ENCODE measurements at places on chromosomes 3 and 15. TPM values are rescaled to one million over a fixed set of nuclear protein-coding genes. Genes with fewer than 3 reads are reported as not detected.

The CTXN2 gene
- total RNA-seq = not detected

The GTPBP8 gene
- 53.5 TPM for total RNA-seq

The DBR1 gene
- 22.2 TPM for total RNA-seq

The TTLL13 gene
- total RNA-seq = not detected

The HCLS1 gene
- total RNA-seq = 1.7 TPM

The AADACL2 gene
- total RNA-seq = not detected

The MNS1 gene
- total RNA-seq = 4.8 TPM

The GUCA1C gene
- not detected for total RNA-seq

The ADGRG7 gene
- total RNA-seq = not detected

The FGF7 gene
- 236 TPM for total RNA-seq

The IQCF5 gene
- not detected for total RNA-seq

The UCN2 gene
- 0.85 TPM for total RNA-seq

The GALK2 gene
- total RNA-seq = 64.2 TPM

The TRIM71 gene
- total RNA-seq = not detected

The CCR9 gene
- not detected for total RNA-seq

The THRB gene
- 1.4 TPM for total RNA-seq

The MYO5A gene
- 50.2 TPM for total RNA-seq

The TMOD2 gene
- total RNA-seq = 4.4 TPM

The SCAMP5 gene
- 4.0 TPM for total RNA-seq

The SNRPN gene
- total RNA-seq = 186 TPM

The PCLAF gene
- 5.6 TPM for total RNA-seq

The COL8A1 gene
- total RNA-seq = 248 TPM

The CYP1A2 gene
- not detected for total RNA-seq

The ACKR2 gene
- not detected for total RNA-seq

The SAMMSON gene
- total RNA-seq = 0.28 TPM

The THSD4 gene
- total RNA-seq = 42.6 TPM

The IGDCC3 gene
- total RNA-seq = not detected

The ZNF385D gene
- 0.96 TPM for total RNA-seq

The RBPMS2 gene
- not detected for total RNA-seq

The MED12L gene
- 0.28 TPM for total RNA-seq

The CNTN6 gene
- total RNA-seq = under 0.01 TPM

The GOLGA8M gene
- total RNA-seq = 0.56 TPM

The C3orf85 gene
- total RNA-seq = not detected

The ATP13A4 gene
- 0.19 TPM for total RNA-seq

The ROBO2 gene
- total RNA-seq = under 0.01 TPM

The ANXA2 gene
- 2,453 TPM for total RNA-seq

The GRAMD2A gene
- total RNA-seq = 0.28 TPM

The PARP15 gene
- under 0.01 TPM for total RNA-seq

The LEKR1 gene
- total RNA-seq = 0.38 TPM

The MOBP gene
- total RNA-seq = under 0.01 TPM

The PCOLCE2 gene
- total RNA-seq = 27.8 TPM

The MINAR1 gene
- total RNA-seq = 0.38 TPM

The KCNMB2 gene
- total RNA-seq = not detected

The TAGLN3 gene
- total RNA-seq = 0.85 TPM

The A4GNT gene
- not detected for total RNA-seq

The CHRM5 gene
- total RNA-seq = not detected

The CLDN16 gene
- 0.38 TPM for total RNA-seq

The CCDC54 gene
- total RNA-seq = not detected

The RARRES1 gene
- 111 TPM for total RNA-seq

The POC1A gene
- total RNA-seq = 21.1 TPM

The SCG5 gene
- 54.4 TPM for total RNA-seq

The FAH gene
- 14.9 TPM for total RNA-seq

The GLDN gene
- total RNA-seq = 1.2 TPM

The SLC28A2 gene
- not detected for total RNA-seq

The IQCH gene
- total RNA-seq = 3.1 TPM

The ACP3 gene
- under 0.01 TPM for total RNA-seq
